ENCODE measurements at places on chromosomes 6 and 20.

DNA sequence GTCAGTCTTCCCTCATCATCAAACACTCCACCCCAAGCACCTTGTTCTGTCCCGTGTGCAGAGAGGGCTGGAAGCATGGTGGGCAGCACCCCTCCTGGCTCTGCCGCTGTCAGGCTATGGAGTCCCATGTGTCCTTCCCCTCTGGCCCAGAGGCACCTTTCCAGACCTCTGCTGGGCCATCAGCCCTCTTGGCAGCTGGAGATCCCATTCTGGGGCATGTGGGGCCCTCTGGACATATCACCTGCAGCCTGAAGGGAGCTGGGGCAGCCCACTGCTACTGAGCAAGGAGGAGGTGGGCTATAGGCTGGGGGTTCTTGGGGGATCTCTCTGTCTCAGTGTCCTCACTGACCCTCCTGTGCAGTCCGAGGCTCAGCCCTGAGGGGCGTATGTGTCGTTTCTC, 42.2 kb downstream of the SUN5 start:
- no peak for DNase-seq

- no peak for DNase-seq
Observed at GRCh38 chr6:105210932-105211531, 31.2 kb upstream of the POPDC3 start.

GRCh38 chr6:162688751-162689345, 38.7 kb downstream of the PRKN start:
- DNase-seq, result no peak

DNA sequence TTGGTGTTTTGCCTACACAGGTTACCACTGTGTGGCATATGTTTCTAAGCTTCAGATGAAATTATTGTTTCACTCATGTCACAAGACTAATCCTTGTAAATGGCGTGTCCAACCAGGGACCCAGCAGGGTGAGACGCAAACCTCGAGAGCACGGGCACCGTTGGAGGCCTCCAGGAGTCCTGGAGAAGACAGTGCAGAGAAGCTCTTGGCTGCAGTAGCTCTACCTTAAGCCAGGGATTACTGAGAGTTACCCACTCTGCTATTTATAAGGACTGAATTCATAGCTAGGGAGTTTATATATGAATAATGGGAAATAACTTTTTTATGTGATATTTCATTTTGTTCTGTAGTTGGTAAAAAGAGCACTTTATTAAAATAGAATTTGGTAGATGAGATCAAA, 137.4 kb downstream of the SLC24A3 start:
- DNase-seq, result no peak

- no peak for DNase-seq
Observed at GRCh38 chr6:6688283-6688682, 99.8 kb downstream of the LY86 start.

DNA sequence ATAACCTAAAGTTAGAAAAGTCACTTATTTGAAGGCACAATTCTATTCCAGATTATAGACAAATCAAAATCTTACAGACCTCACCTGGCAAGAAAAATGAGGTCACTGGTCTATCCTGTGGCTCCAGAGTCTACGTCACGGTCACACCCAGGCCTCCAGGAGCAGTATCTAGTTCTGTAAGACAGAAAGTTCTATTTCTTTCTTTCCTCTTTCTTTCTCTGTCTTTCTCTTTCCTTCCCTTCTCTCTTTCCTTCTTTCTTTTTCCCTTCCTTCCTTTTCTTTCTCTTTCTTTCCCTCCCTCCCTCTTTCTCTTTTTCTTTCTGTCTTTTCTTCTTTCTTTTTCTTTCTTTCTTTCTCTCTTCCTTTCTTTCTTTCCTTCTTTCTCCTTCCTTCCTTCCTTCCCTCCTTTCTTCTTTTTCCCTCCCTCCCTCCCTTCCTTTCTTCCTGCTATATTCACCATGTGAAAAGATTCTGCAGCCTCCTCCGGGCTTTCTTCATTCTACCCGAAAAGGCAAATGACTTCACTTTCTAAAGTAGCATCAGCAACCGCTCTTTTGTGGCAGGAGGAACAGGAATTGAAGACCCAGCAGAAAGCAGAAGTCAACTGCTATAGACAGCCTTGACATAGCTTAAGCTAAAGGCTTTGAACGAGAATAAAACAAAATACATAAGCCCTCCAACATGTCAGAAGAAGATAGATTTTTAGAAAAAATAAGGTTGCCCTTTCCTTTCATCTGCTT, 83.9 kb upstream of the SIRPG start:
- DNase-seq, result no peak

GRCh38 chr6:95572098-95572497, 5.2 kb upstream of the MANEA start:
- no peak for DNase-seq

DNA sequence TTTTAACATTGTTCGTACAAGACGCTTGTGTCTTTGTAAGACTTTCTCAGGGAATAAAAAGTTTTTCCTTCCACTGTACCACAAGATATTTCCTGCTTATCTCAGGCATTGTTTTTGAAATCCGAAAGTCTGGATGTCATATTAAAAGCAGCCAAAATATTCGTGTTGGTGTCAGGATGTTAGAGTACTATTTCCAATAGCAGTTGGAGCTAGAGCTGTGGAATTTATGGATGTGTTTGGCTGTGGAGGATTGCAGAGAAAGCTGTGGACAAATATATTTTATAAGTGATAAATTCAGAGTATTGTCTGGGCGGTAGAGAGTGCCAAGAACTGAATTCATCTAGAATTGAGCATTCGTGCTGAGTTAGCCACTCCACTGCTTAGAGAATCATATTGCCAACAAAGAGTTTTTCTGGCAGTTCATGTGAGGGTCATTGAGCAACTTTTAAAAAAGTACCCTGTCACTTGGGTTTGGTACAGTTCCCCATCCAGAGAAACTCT, 57.7 kb downstream of the ZDHHC14 start:
- no peak for DNase-seq

GRCh38 chr6:80227545-80228105, 121.2 kb downstream of the BCKDHB start:
- DNase-seq, result no peak

DNA sequence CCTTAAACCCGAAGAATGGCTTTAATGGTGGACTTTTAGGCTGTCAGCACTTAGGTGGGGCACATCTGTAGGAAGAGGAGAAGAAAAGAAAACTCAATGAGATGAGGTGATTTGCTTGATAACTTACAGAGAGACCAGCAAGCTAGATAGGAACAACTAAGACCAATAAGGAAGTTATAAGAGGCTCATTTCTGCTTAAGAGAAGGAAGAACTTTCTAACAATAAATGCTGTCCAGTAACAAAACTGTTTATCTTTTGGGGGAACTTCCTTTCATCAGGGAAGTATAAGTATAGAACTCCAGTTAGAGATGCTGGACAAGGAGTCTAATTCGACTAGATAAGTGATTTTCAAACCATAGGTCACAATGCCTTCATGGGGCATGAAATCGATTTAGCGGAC, 107.2 kb upstream of the SIRPA start:
- DNase-seq, result no peak
